HepG2 (cell line): ENCODE measurements at places on chromosomes 4 and X. TPM values are rescaled to one million over a fixed set of nuclear protein-coding genes. Genes with fewer than 3 reads are reported as not detected.

The TLL1 gene
- not detected in 2 replicates for polyA plus RNA-seq

The GC gene
- 0.18 TPM in 2 replicates for polyA plus RNA-seq

The AFF2 gene
- not detected in 2 replicates for polyA plus RNA-seq

DNA sequence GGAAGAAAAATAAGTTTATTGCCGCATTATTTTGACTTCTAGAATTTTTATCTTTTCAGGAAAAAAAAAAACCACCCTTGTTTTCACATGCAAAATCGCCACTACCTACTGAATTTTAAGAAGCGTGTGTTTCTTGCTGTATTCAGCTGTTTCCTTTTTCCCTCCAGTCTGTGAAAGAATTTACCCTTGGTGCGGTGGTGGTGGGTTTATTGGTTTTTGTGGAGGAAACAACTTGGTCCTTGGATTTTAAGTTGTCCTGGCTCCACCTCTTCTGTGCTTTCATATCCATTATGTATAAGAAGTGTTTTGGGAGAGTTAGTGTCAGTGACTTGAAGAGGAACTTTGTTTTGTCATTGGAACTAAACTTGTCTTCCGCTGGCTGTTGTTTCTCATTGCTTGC, 8.1 kb downstream of the RAPGEF2 start:
- no peak for DNase-seq

DNA sequence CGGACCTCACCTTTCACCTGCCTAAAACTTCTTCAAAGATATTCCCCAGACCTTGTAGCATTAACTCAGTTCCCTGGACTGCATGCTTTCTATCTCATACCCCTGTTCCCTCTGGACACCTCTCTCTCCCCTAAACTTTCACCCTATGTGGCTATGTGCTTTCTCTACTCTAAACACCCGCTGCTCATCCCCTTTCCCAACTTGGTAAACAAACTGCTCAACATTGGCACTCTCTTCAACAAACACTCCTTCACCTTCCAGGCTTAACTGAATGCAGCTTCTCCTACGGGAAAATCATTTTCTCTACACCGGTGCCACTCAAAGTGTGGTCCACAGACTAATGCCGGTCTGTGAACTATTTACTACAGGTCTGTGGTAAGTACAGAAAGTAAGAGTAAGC, 19.9 kb downstream of the PHF8 start:
- DNase-seq: no peak

- no peak for DNase-seq
Observed at GRCh38 chrX:132563976-132564375, 75.1 kb upstream of the MBNL3 start.

GRCh38 chr4:154507156-154507555, 15.6 kb upstream of the DCHS2 start:
- DNase-seq: no peak
